Upper lobe of right lung (tissue), 1 donor: ENCODE measurements at places on chromosomes 3 and 15. TPM values are rescaled to one million over a fixed set of nuclear protein-coding genes. Genes with fewer than 3 reads are reported as not detected.

DNA sequence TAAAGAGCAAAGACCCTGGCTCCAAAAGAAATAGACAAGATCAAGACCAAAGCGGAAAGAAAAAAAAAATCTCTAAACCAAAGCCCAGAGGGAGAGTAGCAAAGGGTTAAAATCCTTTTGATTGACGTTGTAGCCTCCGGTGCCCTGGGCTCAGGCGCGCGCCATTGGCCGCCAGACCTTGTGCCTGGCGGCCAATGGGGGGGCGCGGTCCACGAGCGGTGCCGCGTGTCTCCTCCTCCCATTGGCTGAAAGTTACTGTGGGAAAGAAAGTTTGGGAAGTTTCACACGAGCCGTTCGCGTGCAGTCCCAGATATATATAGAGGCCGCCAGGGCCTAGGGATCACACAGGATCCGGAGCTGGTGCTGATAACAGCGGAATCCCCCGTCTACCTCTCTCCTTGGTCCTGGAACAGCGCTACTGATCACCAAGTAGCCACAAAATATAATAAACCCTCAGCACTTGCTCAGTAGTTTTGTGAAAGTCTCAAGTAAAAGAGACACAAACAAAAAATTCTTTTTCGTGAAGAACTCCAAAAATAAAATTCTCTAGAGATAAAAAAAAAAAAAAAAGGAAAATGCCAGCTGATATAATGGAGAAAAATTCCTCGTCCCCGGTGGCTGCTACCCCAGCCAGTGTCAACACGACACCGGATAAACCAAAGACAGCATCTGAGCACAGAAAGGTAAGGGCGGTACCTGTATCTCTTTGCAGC, at the start of gene HES1:
Gene HES1, plus strand, starts transcription at position 343 of the 713 bp plus-strand sequence. Its CDS starts 233 bp downstream, at position 576.
- no peaks in the 10 kb centered on the region for H3K27me3 ChIP-seq
- peak; percentile 95 for DNase-seq
- H3K27ac ChIP-seq = peak within 1 kb of the TSS; percentile 94
- H3K4me3 ChIP-seq = peak within 1 kb of the TSS; percentile 68
- H3K36me3 ChIP-seq = no peaks in the 10 kb centered on the region
- peaks cover 61% of the 10 kb centered on the region for H3K4me1 ChIP-seq

- no peak overlapping the region for H3K27ac ChIP-seq
- no peak for DNase-seq
- H3K36me3 ChIP-seq = peaks cover 8% of the 10 kb centered on the region
- H3K4me1 ChIP-seq = peaks cover 4% of the 10 kb centered on the region
Observed at GRCh38 chr15:60528530-60528929, 49.6 kb upstream of the ICE2 start.

Gene TPM1
- 229 TPM for total RNA-seq

DNA sequence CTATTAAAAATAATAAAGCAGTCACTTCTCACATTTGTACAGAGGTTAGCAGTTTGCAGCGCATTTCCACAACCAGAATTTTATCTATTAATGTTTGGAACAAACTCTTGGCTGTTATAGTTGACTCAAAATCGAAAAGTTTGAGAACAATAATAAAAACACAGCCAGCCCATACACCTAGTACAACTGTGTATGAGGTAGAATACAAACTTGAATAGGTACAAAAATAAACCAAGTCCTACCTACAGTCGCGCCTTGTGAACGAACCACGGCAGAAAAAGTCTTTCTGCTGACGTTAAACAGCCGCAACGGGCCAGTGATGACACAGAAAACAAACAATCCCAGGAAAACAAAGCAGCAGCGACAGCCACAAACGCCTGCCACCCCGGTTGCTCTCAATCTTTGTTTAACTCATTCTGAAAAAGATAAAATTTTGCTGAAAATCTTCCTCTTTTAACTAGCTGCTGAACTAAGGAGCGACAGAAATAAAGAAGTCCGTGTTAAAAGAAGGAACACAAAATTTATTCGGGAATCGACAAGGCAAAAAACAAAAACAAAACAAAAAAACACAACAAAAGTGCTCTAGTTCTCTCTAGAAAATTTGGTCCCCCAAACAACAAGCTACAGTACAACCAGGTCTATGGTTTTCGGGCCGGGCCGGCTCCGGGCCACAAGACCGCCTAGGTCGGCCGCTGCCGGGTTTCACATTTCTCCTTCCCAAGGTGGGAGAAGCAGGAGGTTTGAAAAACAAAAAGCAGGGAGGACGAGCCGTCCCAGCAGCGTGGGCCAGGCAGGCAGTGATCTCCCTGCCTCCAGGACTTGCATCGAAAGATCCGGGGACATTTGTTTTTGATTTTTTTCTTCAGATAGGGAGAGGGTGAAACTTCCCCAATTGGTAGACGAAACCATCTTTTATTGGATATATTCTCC, 2.9 kb downstream of the FOXL2 start:
- no peak for DNase-seq
- no peak overlapping the region for H3K4me3 ChIP-seq
- H3K4me1 ChIP-seq = peaks cover 35% of the 10 kb centered on the region
- peaks cover 99% of the 10 kb centered on the region for H3K27me3 ChIP-seq
- no peak overlapping the region for H3K27ac ChIP-seq
